ENCODE measurements at places on chromosomes 16 and 17.

- DNase-seq, result no peak
Measured at GRCh38 chr17:48499248-48499647, 31.6 kb downstream of the HOXB1 start.

GRCh38 chr16:67393111-67393787 is at the start of gene TPPP3:
Gene TPPP3 (minus strand): TSS chr16:67393498. CDS start chr16:67391111, 2,387 bp downstream.
- DNase-seq, result no peak

DNA sequence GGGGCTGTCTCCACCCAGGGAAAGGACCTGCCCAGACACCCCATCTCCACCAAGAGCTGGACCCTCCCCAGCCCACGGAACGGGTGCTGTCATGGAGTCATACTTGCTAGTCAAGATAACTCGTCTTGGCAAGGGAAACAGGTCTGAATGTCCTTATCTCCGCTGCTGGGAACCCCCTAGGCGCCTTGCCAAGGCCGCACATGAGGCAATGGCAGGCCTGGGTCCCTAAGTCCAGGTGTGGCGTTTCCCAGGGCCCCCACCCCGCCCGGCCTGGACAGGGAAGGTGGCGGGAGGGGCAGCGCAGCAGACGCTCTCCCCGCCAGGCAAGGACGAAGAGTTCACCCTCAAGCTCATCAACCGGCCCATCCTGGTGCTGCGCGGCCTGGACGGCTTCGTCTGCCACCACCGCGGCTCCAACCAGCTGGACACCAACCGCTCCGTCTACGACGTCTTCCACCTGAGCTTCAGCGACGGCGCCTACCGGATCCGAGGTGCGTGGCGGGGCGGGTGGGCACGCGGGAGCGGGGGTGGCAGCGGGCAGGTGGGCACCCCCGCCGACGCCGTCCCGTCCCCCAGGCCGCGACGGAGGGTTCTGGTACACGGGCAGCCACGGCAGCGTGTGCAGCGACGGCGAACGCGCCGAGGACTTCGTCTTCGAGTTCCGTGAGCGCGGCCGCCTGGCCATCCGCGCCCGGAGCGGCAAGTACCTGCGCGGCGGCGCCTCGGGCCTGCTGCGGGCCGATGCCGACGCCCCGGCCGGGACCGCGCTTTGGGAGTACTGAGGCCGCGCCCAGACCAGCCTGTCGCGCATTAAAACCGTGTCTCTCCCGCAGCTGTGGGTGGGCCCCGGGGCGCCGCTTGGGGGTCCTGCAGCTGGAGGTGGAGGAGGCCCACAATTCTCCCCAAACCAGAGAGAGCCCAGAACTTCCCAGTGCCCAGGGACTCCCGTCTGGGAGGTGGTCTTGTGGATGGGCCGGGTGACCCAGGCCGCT is 8.4 kb downstream of the FSCN2 start:
- no peak for DNase-seq

GRCh38 chr17:7098802-7099459 is 15.7 kb downstream of the ASGR2 start:
- DNase-seq, result no peak

- DNase-seq, result no peak
Measured at GRCh38 chr17:74176546-74177001, 26.9 kb upstream of the RPL38 start.

GRCh38 chr16:84085773-84086172 is 31.0 kb downstream of the MBTPS1 start:
- no peak for DNase-seq

- no peak for DNase-seq
Measured at GRCh38 chr17:65271296-65271695, 134.1 kb downstream of the RGS9 start.

DNA sequence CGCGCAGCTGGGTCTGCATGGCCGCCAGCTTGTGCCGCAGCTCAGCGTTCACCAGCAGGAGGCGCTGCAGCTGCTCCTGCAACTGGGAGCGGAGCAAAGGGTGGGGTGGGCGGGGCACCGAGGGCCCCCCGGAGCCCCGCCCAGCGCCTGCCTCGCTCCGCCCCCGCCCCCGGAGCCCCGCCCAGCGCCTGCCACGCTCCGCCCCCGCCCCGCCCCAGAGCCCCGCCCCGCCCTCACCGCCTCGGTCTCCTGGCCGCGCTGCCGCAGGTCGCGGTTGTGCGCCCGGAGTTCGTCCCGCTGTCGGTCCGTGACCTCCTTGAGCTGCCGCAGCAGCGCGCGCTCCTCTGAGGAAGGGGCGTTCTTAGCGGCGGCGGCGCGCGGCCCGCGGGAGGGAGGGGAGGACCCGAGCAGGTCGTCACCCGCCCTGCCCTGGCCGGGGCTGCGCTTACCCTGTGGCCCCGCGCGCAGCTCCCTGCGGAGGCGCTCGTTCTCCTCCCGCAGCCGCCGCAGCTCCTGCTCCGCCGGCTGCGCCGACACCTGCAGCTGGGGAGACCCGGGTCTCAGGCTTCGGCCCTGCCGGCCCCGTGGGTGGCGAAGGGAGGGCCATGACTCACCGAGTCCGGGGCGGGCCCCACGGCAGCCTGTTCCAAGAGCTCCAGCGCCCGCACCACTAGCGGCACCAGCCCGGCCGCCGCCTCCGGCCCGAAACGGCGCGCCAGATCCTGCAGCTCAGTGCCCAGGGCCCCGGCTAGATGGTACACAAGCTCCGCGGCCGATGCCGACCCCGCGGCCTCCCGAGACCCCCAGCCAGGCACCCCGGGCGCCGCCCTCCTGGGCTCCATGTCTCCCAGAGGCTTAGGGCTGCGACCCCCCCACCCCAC is 463 bp downstream of the RILP start:
- DNase-seq, result peak; percentile 86

- no peak for DNase-seq
Measured at GRCh38 chr16:86259499-86259898, 250.8 kb upstream of the FOXF1 start.

DNA sequence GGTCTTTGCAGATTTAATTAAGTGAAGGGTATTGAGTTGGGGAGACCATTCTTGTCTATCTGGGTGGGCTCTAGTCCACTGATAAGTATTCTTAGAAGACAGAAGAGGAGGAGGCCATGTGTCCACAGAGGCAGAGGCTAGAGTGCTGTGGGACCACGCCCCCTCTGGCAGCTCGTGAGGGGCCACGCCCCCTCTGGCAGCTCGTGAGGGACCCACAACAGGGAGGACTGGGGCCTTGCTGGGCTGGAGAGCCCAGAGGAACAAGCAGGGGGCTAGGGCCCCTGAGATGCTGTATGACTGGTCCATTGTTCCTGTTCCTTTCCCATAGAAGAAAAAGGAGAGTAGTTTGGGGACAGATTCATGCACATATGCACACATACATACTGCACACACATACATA is 106.8 kb downstream of the METRNL start:
- DNase-seq, result no peak

- no peak for DNase-seq
Measured at GRCh38 chr16:84704253-84704652, 4.5 kb downstream of the USP10 start.

GRCh38 chr16:72469932-72470331 is 298.0 kb upstream of the PMFBP1 start:
- no peak for DNase-seq

Data from activated T-helper 1 cell treated with anti-CD3 and anti-CD28 coated beads, Interleukin-2, amount 50 U/mL, for 16 hours (primary cell).